ENCODE measurements at places on chromosomes 4 and X.

DNA sequence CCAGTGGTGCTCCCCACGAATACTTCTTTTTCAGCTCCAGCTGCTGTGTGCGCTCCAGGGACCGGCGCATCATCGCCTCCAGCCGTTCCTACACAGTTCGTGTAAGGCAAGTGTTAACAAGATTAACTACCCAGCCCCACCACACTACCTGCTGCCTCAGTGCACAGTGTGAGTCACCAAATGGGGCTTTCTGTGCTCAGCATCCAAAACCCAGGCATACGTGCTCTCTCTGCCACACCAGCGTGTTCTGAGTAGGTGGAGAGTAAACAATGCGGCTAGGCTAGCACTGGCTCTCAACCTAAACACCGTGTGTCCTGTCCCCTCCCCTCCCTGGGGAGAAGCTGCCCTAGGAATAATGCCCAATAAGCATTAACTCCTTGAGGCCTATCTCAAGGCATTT lies 60.0 kb downstream of the MAP7D2 start:
- no peak for DNase-seq

DNA sequence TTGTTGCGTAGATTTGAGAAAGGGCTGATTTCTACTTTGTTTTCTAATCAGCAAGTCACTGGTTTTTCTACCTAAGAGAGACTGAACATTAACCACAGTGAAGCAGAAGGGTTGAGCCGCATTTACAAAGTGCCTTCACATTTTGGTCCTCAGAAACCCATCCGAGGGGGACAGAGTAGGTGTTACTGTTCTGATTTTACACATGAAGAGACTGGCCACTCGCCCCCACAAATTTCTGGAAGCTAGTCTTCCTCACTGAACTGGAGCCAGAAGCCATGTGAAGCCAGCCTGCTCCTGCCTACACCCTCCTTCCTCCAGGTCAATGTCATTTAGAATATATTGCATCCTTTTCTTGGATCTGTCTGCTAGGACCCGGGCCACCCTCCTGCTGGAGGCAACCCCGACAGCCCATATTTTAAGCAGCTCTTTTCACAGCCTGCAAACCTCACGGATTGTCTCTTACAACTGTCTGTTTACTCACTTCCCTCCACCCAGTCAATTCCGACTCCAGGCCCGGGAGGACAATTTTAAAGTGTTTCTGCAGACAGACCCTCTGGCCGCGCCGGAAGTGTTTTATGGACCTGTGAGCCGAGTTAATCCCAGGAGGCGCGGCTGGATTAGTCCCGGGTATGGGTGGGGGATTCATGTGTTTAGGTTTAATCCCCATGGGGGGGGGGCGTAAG lies 73.2 kb upstream of the BCOR start:
- no peak for DNase-seq

DNA sequence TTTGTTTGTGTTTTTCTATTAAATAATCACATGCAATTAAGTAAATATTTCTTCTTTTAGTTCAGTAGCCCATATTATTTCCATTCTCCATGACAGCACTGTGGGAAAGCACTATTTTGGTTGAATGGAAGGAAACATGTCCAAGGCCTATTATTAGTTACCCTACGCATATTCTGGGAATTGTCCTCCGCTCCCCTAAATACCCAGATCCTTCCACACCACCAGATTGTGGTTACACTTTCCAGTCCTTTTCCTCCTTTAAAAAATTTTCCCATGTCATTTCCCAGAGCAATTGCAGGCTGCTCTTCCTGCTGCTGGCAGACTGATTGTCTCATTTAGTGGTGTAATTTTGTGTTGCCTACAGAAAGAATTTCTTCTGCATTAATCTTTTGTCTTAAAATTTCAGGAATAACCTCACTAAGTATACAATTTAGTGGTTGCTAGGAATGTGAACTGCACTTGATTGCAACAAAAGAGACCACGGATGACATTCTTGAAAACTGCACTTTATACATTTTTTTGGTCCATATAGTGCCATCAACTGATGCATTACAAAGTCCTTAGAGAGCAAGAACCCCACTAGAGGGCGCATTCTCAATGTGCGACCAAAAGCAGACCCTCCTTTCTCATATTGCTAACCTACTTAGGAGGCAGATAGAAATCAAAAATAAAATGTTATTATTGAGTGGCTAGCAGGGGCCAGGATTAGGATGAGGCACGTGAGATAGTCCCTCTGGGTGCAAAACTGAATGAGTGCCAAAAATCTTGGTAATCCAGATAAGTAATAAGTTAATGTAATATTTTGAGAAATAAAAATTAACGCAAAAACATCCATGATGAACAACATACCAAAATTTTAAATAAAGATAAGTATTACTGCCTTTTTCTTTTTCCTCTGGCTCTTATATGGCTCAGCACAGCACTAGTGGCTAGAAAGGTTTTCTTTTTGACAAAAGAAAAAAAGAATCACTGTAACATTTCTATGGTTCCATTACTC lies 98.8 kb upstream of the IQCM start:
- peak; percentile 67 for DNase-seq

DNA sequence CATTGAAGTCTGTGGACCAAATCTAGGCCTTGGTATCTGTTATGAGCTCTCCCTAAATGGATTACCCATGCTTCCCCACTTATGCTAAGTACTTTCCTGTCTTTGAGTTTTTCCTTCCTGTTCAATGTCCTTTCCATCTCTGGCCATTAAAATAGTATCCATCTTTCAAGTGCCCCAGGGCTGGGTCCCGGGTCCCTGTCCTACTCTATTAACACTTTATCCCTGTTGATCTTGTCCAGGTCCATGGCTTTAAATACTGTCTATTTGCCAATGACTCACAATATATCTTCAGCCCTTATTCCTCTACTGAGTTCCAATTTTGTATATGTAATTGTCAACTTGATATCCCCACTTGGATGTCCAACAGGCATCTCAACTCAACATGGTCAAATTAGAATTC lies 17.7 kb upstream of the RPS6KA3 start:
- no peak for DNase-seq

- DNase-seq, result no peak
These were observed 115.7 kb upstream of the LSM6 start for GRCh38 chr4:146059865-146060264.

- peak; percentile 3 for DNase-seq
These were observed 52.4 kb downstream of the USP46 start for GRCh38 chr4:52606726-52607125.

- no peak for DNase-seq
These were observed 10.6 kb downstream of the TNIP2 start for GRCh38 chr4:2745516-2745915.

DNA sequence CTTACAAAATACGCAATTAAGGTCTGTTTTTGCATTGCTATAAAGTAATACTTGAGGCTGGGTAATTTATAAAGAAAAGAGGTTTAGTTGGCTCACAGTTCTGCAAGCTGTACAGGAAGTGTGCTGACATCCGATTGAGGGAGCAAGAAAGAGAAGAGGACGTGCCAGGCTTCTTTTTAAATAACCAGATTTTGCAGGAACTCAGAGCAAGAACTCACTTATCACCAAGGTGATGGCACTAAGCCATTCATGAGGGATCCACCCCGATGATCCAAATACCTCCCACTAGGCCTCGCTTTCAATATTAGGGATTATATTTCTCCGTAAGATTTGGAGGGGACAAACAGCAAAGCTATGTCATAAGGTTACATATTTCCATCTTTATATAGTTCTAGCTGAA lies 456.7 kb downstream of the GLUD2 start:
- no peak for DNase-seq

GRCh38 chr4:26785810-26786209 lies 74.8 kb upstream of the STIM2 start:
- no peak for DNase-seq

DNA sequence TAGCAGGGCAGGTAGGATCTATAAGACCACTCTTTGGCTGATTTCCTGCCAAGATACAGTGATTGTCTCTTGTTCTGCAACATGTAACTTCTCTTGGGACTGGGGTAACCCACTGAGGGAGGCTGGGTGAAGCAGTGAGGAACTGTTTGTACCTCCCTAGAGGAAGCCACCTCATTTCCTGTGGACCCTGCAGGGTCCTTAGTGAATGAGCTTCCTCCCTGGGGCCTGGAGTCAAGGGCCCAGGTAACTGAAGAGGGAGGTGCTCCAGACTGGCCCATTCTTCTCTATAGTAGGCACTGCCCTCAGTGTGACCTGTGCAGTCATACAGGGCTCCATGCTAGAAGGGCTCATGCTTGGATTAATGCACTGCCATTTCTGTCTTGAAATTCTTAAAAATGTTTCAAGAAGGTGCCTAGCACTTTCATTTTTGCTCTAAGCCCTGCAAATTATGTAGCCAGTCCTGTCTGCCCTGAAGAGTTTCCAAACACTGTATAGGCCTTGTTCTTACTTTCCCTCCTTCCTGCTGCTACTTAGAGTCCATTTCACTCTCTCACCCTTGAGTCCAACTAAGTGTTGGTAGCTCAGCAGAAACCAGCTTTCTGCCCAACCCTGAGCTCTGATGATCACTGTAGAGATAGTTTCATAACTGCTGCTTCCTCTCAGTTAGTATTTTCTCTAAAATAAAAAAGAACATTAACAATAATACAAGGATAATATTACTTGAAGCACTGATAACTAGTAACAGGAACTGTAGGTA lies 8.5 kb upstream of the GRIA3 start:
- DNase-seq, result no peak

GRCh38 chr4:124173912-124174311 lies 538.6 kb downstream of the ANKRD50 start:
- DNase-seq, result peak; percentile 14

DNA sequence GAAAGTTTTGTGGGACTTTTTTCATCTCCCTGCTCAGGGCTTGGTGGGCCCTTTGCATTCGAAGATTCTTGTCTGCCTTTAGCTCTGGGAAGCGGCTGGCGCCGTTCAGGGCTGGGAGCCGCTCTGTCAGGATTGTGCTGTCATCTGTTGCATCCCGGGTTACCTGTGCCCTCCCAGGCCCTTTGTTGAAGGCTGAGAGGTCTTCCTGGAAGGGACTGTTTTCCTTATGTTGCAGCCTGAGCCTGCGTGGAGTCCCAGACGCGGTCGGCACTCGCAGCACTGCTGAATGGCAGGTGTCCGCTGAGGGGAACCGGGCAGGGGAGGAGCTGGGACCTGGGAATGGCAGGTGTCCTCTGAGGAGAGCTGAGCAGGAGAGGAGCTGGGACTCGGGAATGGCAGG lies 15.9 kb downstream of the RGS12 start:
- no peak for DNase-seq

DNA sequence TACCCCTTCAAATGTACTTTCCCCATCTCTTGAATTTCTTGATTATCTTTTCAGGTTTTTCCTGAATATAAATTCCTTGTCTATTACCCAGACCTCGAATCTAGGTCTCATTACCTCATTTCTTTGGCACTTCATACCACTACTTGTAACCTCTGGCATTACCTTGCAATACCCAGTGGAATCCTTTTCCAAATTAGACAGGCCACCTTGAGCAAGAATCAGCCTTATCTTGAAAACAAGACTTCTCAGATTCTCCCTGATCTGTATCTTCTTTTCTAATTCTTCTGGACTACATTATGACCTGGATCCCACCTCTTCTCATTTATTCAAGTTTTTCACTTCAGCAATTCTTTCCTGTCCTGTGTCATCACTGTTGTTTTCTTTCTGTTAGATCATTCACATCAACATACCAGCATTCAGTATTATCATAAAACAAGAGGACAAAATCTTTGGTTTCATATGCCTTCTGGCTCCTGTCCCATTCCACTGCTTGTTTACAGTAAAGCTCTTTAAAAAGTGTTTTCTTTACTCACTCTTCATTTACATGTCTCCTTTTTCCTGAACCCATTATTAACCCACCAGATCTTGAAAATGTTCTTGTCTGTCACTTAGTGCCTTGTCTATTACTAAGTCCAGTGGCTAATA lies 275.6 kb upstream of the HS3ST1 start:
- no peak for DNase-seq

DNA sequence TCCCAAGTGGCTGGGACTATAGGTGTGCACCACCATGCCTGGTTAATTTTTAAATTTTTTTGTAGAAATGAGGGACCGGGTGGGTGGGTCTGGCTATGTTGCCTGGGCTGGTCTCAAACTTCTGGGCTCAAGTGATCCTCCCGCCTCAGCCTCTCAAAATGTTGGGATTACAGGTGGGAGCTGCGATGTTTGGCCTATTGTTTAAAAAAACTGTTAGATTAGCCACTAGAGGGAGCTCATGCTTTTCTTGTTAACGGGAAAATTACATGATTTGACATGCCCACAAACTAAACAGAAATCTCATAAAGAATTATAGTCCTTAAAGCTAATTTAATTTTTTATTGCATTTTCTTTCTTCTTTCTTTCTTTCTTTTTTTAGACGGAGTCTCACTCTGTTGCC lies 5.0 kb upstream of the SDAD1 start:
- DNase-seq, result peak; percentile 58

DNA sequence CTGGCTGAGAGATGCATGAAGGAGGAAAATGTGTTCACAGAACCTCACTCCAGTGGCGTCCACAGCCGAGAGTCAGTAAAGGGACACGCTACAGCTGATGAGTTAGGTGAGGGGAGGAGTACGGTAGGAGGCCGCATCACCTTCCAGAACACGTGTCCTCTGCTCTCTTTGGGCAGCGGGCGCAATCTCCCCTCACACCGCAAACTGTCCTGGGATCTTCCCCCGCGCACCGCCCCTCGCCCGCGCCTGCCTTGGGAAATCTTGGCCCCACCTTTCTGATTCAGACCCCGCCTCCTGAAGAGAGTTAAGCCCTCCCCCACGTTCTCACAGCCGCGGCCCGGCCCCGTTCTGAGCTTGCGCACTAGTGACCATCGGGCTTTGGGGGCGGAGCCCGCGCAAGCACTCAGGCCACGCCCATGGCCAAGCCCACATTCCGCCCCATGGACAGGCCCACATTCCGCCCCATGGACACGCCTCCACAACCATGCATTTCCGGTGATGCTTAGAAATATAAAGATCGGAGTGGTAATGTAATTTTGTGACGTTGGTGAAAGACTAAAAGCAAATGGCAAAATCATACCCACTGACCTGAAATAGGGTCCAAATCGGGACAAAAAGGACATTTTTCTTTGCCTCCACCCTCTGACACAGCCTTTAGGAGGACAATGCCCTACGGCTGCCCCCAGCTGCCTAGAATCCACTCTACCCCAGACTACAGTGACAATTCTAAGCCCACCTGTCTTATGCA lies 13.3 kb downstream of the SMIM10 start:
- DNase-seq, result peak; percentile 90

- DNase-seq, result no peak
These were observed 105.9 kb downstream of the IL1RAPL1 start for GRCh38 chrX:28693101-28693500.

DNA sequence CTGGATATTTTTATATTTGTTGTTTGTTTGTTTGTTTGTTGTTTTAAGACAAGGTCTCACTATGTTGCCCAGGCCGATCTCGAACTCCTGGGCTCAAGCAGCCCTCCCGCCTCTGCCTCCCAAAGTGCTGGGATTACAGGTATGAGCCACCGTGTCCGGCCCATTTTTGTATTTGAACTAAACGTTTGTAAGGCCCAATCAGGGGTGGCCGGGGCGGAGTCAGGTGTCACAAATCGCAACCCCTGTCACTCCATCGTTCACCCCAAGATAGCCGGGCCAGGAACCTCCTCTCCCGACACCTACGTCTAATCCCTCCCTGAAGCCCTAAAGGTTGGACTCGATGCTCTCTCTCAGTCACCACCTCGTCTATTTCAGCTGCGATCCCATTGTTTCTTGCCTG lies 722 bp upstream of the EFHC2 start:
- no peak for DNase-seq

Measured in fibroblast of upper back skin (primary cell).